ENCODE measurements at places on chromosomes 12 and 14.

- peak; percentile 97 for DNase-seq
These were observed 14.7 kb downstream of the PTPRO start for GRCh38 chr12:15336768-15337553.

DNA sequence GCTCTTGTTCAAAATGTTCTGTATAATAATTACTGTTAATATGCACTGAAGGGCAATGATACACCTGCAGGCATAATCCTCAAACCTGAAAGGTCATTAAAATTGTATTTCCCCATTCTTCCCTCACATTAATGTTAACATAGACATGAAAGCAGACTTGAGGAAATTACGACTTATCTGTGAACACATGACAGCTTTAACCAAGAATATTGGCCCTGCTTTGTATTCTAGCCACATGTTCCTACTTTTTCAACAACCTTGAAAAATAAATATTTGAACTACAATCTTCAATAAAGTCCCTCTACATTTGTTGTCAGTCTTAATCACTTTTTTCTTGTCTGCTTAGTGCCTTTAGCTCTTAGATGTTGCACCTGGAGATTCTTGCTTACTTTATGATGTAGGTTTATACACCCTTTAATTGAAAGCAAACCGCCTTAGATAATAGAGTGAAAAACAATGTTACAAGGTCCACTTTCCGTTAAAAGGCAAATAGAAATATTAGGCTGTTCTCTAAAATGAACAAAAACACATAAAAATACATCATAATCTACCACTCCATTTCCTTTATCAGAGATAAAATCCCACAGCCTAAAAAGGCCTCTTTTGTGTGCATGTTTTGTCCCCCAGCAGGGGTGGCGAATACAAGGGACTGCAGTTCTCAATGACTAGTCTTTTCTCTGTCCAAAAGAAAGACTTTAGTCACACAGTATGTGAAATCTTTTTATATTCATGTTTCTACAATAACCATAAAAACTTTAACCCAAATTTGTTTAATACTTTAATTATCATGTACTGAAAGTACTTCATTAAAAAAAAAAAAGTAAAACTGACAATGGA lies 55.9 kb downstream of the ZFC3H1 start:
- DNase-seq, result no peak

DNA sequence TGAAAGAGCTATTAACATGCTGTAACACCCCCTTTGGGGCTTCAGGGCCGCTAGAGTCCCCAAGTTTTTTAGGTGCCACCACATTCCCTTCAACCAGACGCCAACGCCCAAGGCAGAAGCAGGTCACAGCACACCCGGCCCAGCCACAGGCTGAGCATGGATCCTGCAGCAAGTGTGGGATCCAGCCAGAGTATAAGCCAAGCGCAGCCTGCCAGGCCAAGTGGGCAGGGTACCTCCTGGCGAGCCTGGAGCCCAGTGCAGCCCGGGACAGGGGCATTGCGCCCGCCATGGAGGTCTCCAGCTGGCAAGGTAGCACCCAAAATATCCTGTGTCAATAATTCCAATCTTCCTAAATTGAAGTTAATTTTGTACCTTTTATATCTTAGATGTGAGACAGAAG lies 55.5 kb downstream of the EML5 start:
- DNase-seq, result no peak

DNA sequence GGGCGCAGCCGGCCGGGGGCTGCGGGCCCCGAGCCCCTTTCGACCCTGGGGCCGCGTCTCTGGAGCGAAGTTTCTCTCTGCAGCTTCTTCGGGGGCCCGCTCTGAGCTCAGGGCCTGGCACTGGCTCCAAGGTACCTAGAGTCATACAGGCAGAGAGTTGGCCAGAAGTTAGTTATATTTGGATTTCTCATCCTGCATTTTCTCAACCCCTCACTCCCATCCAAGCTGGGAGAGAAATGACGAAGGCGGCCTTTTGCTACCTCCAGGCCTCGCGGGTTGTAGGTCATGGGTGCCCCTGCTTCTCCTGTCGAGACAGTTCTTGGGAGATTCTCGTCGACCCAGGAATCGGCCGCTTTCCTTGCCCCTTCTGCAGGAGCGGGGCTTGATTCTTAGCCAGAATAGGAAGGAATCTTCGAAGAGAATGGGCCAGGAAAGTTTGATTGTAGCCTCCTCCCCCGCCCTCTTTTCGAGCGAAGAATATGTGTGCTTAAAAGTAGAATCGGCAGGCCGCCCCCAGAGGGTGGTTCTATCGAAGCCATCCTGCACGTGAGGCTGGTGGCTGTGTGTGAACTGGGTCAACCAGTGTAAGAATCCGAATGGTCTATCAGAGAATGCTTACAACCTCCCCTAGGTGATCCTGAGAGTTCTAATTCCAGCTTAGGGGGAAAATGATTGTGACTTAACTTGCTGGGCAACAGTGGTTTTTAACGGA lies 785 bp downstream of the MLEC start:
- peak; percentile 40 for DNase-seq

- DNase-seq, result no peak
These were observed 457.9 kb upstream of the FOXG1 start for GRCh38 chr14:28308734-28309133.

DNA sequence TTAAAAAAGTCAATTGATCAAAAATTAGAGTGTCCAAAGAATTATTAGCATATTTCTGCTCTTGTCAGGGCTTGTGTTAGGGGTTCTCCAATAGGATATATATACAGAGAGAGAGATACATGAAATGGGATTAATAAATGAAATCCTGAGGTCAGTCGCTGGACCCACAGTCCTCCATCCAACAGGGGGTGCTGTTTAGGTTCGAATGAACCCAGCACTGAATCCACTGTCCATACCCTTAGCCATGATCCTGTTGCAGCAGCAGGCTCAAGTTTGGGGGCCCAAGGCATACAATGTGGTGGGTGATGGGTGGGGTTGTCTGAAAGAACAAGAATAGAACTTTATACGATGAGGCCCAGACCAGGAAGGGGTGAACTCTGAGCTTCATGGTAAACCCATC lies 780 bp upstream of the MYO1H start:
- no peak for DNase-seq

- peak; percentile 83 for DNase-seq
These were observed 21.9 kb upstream of the ZFP36L1 start for GRCh38 chr14:68814539-68815297.

- DNase-seq, result no peak
These were observed 20.0 kb downstream of the RASAL1 start for GRCh38 chr12:113115455-113116126.

GRCh38 chr12:74170645-74171477 lies 366.8 kb upstream of the ATXN7L3B start:
- no peak for DNase-seq

GRCh38 chr12:91400271-91400670 lies 217.7 kb upstream of the DCN start:
- DNase-seq, result no peak

DNA sequence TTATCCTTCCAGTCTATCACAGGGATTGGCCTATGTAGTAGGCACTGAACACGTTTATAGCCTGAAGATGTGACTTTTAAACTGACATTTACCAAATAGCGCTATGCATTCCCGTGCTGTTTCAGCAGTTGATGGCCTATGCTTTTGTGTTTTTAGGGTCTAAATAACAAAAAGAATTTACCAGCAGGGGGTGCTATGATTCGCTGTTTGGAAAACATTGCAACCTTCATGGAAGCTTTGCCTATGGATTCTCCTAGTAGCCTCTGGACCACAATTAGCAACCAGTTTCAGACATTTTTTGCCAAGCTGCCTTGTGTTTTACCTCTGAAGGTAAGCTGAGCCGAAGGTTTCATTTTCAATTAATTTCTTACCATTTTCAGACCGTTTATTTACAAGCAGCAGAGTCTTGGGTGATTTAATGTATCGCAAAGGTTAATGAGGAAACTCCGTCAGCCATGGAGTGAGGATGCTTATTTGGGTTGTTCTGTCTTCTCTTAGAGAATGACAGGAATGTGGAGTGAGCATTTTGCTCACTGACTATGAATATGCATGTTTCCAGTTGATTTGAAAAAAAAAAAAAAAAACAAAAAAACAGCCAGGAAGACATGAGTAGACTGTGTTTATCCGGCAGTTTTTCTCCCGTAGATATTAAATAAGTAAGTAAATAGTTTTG lies 133.1 kb downstream of the PRIMA1 start:
- DNase-seq, result peak; percentile 63

DNA sequence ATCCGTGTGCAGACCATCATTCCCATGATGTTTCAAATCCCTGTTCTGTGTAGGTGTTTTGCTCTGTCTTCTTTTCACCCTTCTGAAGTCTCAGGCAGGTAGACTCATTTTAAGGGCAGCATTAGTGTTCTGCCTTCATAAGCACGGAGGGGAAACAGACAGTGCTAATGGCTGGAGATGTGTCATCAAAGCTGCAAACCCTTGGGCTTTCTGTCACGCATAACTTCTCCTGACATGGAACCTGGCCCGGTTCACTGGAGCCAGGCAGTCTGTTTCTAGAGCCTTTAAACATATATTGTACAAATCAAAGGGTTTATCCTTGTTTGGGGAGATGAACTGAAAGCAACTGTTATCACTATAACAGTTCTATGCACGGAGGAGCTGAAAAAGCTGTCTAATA lies 141.4 kb downstream of the TMEM132D start:
- DNase-seq, result peak; percentile 49

DNA sequence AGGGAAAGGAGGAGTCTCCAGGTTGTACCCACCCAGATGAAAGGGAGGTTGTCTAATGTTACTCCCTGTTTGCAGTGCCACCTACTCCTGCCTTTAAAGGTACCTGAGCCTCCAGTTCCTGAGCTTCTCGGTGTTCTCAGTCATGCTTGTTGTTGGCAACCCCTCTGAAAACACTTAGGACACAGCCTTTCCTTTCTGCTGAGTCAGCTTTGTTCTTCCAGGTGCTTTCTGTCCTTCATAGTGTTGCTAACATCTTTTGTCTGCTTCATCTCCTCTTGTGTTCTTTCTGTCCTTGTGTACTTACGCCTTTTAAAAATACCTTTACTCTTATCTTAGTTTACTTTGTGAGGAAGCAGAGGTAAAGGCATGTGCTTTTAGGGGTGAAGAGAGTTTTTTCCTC lies 97.0 kb upstream of the NEDD1 start:
- no peak for DNase-seq

- DNase-seq, result no peak
These were observed 36.5 kb upstream of the FRS2 start for GRCh38 chr12:69433653-69434052.

DNA sequence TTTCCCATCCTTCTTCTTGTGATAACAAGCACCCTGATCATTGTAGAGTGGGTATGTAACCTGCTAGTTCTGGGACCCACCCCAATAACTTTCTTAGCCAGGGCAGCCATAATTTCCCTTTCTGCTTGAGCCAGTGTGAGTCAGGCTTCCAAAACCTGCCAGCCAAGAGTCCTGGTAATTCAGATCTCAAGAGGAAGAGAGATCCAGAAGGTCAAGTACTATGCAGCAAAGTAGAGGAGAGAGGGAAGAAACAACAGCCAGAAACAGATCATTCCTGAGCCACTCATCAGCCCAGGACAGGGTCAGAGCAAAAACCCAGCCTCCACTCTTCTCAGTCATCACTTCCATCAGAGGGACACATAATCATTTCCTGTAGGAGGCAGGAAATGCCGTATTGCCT lies 182.0 kb downstream of the DICER1 start:
- no peak for DNase-seq

DNA sequence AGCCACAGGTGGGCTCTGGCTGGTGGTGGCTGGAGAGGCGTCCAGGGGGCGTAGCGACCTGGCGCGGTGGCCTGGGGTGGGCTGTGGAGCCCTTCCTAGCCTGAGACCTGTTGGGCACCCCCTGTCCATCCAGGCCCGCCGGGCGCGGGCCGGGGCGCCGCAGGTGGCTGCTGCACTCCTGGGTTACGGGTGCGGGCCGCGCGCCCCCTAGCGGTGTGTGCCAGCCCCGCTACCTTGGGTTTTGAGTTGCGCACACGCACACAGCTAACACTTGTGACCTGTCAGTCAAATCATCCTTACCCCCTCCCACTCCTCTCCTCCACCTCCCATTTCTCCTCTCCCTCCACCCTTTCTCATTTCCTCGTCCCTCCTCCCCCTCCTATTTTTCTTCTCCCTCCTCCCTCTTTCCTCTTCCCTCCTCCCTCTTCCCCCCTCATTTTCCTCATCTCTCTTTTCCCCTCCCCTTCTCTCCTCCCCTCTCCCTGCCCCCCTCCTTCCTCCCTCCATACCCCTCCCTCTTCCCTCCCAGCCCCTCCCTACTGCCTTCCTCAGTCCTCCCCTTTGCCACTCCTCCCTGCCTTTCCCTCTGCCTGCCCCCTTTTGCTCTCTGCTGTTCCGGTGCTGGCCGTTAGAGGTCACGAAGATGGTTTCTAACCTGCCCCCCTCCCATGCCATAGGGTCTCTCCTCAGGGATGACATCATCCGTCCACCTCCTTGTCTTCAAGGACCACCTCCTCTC lies 2.3 kb downstream of the MEG3 start:
- peak; percentile 84 for DNase-seq

DNA sequence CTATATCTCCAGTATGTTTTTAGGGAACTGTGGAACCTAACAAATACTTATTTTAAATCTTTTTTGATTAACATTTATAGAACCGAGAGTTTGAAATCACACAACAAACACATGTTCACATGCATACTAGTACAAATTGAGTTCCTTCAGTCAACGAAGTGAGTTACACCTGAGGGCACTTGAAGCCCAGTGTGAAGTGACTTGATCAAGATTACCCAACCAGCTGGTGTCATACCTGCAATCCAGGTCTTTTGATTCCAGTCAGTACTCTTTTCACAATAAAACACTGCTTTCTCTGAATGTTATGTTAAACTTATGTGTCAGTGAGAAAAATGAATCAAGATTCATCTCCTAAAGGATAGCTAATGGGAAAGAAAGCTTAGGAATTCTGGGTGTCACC lies 35.2 kb downstream of the VRK1 start:
- DNase-seq, result no peak

DNA sequence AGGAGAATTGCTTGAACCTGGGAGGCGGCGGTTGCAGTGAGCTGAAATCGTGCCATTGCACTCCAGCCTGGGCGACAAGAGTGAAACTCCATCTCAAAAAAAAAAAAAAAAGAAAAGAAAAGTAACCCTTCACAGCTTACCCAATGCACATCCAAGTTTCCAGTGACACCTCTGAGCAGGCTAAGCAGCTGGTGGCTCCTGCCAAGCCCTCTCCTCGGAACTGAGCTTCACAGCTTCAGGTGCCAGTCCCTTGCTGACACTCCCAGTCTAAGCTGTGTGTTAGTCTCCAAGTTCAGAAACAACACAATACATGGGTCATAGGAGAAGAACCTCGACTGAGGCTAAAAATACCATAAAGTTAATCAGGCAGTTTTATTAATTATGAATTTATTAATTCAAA lies 7.9 kb downstream of the CD9 start:
- no peak for DNase-seq

DNA sequence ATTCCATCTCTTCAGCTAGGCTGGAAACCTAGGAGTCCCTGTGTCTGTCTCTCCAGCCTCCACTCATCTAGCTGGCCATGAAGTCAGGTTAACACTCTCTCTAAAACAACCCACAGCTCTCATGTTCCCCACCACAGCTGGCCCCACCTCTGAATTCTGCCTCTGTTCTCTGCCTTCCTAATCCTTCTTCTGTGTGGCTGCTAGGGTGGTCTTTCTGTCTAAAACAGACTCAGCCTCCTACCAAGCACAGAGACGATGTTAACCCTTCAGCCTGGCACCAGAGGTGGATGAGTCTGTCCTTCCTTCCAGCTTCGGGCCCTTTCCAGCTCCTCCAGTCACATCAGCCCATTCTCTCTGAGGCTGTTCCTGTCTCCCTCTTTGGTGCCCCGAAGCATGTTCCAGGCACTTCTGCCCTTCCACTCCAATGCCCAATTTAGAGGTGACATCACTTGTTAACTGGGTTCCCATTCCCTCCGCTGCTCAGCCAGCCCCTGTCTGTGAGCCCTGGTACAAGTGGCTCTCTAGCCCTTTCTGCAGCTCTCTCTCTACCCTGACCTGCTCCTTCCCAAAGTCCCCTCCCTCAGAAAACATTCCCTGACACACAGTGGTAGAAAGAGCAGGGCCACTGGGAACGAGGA lies 9.1 kb downstream of the FIGNL2 start:
- no peak for DNase-seq
